ENCODE measurements at places on chromosomes 2 and 18. TPM values are rescaled to one million over a fixed set of nuclear protein-coding genes. Genes with fewer than 3 reads are reported as not detected.

GRCh38 chr2:191500884-191501560, 176.9 kb upstream of the NABP1 start:
- no peak overlapping the region for H3K4me3 ChIP-seq
- DNase-seq: no peak
- no peaks in the 10 kb centered on the region for H3K36me3 ChIP-seq
- H3K4me1 ChIP-seq: no peaks in the 10 kb centered on the region
- peaks cover 8% of the 10 kb centered on the region for H3K27me3 ChIP-seq

- H3K4me1 ChIP-seq: peaks cover 13% of the 10 kb centered on the region
- H3K36me3 ChIP-seq: no peaks in the 10 kb centered on the region
- H3K27me3 ChIP-seq: peaks cover 20% of the 10 kb centered on the region
- no peak for DNase-seq
These were observed 29.2 kb upstream of the ZDBF2 start for GRCh38 chr2:206245265-206245672.

GRCh38 chr18:47528343-47528742, 276.9 kb upstream of the SKOR2 start:
- H3K4me1 ChIP-seq: no peaks in the 10 kb centered on the region
- H3K4me3 ChIP-seq: no peak overlapping the region
- H3K27me3 ChIP-seq: peaks cover 12% of the 10 kb centered on the region
- no peaks in the 10 kb centered on the region for H3K36me3 ChIP-seq
- DNase-seq: no peak

DNA sequence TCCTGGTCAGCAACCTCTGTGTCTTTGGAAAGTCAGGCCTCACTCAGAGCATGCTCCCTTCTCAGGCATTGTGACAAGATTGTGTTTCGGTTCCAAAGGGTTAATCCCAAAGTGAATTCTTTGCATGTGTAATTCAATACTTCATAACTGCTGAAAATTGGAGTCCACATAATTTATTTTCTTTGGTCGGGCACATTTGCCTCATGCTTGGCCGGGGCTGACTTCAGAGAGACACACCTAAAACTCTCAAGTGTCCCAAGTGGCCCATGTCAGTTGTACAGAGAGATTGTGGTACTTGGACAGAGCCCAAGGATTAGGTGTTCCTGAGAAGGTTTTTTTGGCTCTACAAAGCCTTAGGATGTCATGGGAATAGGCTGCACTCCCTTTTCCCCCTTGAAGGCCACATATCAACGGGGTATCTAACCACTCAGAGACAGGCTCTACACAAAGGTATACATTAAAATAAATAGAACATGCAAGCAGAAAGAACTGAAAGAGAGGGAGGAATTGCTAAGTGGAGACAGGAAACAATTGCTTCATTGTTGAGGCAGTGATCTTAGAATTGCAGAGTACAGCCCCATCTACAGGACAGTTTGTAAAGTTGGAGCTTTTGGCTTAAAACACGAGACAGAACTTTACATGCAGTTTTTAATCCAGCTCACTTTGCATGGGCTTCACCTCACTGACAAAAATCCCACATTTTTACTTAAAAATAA, 1232.3 kb upstream of the ZEB2 start:
- H3K27ac ChIP-seq: no peak overlapping the region
- H3K4me3 ChIP-seq: no peak overlapping the region
- no peaks in the 10 kb centered on the region for H3K27me3 ChIP-seq
- no peaks in the 10 kb centered on the region for H3K36me3 ChIP-seq
- no peak for DNase-seq
- peaks cover 8% of the 10 kb centered on the region for H3K4me1 ChIP-seq

- no peaks in the 10 kb centered on the region for H3K4me1 ChIP-seq
- H3K36me3 ChIP-seq: no peaks in the 10 kb centered on the region
- no peak for DNase-seq
- H3K27ac ChIP-seq: no peak overlapping the region
These were observed 112.1 kb downstream of the GLI2 start for GRCh38 chr2:120847700-120848321.

- no peaks in the 10 kb centered on the region for H3K27me3 ChIP-seq
- no peak overlapping the region for H3K4me3 ChIP-seq
- no peak for DNase-seq
These were observed 2.3 kb upstream of the EXOC6B start for GRCh38 chr2:72827966-72828646.

- peaks cover 2% of the 10 kb centered on the region for H3K4me1 ChIP-seq
- DNase-seq: no peak
- no peak overlapping the region for H3K4me3 ChIP-seq
- no peaks in the 10 kb centered on the region for H3K27me3 ChIP-seq
- no peak overlapping the region for H3K27ac ChIP-seq
These were observed 80.0 kb downstream of the EXOC6B start for GRCh38 chr2:72745679-72746368.

GRCh38 chr2:62817995-62818713, 112.6 kb downstream of the EHBP1 start:
- H3K4me1 ChIP-seq: peaks cover 2% of the 10 kb centered on the region
- H3K4me3 ChIP-seq: no peak overlapping the region
- H3K27ac ChIP-seq: no peak overlapping the region
- no peaks in the 10 kb centered on the region for H3K27me3 ChIP-seq
- DNase-seq: no peak
- no peaks in the 10 kb centered on the region for H3K36me3 ChIP-seq

GRCh38 chr18:44548291-44549221, 132.1 kb upstream of the SETBP1 start:
- H3K4me3 ChIP-seq: no peak overlapping the region
- no peaks in the 10 kb centered on the region for H3K36me3 ChIP-seq
- H3K4me1 ChIP-seq: no peaks in the 10 kb centered on the region
- H3K27ac ChIP-seq: no peak overlapping the region
- no peaks in the 10 kb centered on the region for H3K27me3 ChIP-seq
- no peak for DNase-seq

GRCh38 chr2:207479198-207479785, 50.5 kb upstream of the CREB1 start:
- DNase-seq: no peak
- H3K4me3 ChIP-seq: no peak overlapping the region
- no peak overlapping the region for H3K27ac ChIP-seq
- H3K4me1 ChIP-seq: peaks cover 27% of the 10 kb centered on the region
- H3K36me3 ChIP-seq: no peaks in the 10 kb centered on the region
- peaks cover 3% of the 10 kb centered on the region for H3K27me3 ChIP-seq

DNA sequence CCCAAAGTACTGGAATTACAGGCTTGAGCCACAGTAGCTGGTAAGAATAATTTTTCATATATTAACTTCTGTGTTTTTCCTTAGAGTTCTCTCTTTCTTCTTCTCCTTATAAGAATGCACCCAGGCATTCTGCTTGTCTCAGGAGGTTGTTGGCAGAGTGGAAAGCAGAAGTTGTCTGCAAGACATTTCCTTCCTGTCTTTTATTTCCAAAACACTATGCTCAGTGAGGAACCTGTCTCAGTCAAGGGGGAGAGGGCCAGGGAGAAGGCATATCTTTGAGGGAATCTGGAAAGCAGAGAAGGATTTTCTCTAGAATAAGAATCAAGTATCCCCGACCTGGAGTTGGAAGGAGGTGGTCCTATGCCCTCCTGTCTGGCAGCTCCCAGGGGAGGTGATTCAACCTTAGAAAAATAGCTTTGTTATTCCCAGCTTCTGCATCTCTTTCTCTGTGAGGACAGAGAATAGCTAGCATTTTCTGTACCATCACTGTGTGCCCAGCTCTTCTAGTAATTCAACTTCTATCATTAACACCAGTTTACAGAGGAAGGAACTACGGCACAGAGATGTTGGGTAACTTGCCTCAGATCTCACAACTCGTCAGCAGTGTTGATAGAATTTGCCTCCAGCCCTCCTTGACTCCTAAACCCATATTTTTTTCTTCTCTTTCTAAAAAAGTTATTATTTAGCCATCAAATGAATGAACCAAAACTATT, 3.8 kb upstream of the LPIN2 start:
- H3K4me3 ChIP-seq: no peak overlapping the region
- peaks cover 36% of the 10 kb centered on the region for H3K4me1 ChIP-seq

Gene ALKAL2
- total RNA-seq: not detected

Gene SERPINB3
- total RNA-seq: not detected

Gene TCF4
- 0.45 TPM for total RNA-seq

Gene CFAP65
- total RNA-seq: not detected

Gene EPHA4
- total RNA-seq: 11.8 TPM

Gene ANO7
- total RNA-seq: 0.53 TPM

Gene MYO7B
- total RNA-seq: 0.13 TPM

Gene CENPA
- total RNA-seq: 43.1 TPM

Data from activated CD4-positive, alpha-beta memory T cell treated with anti-CD3 and anti-CD28 coated beads, Interleukin-2, amount 10 ng/mL, durations not matched to agents 7 days and 5 days (primary cell).